ENCODE measurements at places on chromosomes 1 and 21.

GRCh38 chr1:180571832-180572636 lies 13.3 kb downstream of the OVAAL start:
- DNase-seq, result peak; percentile 43

GRCh38 chr1:30890502-30891226 lies 17.9 kb downstream of the SDC3 start:
- DNase-seq, result no peak

DNA sequence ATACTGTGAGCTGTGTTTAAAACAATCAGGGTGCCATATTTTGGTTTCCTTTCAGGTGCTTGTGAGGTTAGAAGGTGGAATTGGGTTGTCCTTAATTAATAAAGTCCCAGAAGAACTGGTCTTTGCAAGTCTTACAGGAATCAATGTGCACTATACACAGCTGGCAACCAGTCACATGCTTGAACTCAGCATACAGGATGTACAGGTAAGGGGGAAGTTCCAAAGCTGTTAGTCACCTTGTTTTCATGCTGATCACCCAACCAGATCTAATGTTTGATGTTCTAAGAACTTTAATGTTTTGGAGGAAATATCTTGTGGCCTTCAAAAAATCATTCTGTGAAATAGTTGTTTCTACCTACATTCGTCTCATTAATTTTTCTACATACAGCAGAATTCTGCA lies 156.3 kb downstream of the VPS13D start:
- no peak for DNase-seq

DNA sequence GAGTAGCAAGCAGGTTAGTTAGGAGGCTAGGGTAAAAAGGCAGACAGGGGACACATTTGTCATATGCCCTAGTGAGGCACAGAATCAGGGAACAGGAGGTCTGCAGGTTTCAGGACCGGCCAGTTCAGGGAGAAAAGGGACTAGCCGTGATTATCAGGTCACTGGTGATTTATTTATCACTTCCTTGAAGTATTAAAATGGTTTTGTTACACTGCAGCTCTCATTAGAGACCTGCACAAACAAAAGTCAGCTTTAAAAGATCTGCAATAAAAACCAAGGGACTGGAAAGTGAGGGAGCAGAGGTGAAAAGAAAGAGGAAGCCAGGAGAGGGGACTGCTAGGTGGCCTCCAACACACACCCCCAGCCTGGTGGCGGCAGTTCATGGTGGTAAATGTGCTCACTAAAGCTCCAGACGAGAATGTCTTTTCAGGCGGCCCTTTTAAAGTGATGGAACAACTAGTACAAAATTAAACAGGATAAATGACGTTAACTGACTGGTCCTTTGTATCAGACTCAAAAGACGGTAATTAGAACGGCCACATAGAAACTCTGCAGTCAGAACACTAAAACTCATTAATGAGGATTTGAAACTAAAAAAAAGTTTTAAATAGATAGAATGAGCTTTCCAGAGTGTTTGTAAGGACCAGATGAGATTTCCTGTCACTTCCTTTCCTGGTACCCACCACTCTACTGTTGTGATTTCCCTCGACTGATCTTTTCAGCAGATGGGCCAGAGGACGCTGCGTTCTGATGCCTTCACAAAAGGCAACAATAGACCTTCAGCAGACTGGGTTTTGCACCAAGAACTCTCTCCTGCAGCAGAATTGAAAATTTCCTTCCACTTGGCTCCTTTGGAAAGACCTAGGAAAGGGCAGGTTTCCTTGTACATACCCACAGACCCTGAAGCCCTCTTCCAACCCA lies 136.8 kb downstream of the NTPCR start:
- no peak for DNase-seq

DNA sequence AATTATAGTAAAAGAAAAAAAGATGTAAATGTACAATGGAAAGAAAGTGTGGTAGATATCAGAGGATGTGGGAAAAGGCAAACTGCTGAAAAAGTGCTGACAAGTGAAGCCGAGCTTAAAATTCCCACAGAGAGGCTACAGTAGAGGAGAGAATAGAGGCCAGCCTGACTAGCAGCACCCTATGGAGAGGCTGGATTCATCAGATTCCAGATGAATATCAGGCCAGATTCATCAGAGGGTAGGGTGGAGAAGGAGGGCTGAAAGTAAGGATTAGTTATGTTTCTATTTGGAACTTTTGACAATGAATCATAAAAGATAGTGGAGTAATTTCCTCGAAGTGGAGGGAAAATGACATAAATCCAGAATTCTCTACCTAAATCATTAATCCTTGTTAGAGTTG lies 60.4 kb upstream of the NEK7 start:
- DNase-seq, result no peak

All from stimulated activated naive CD8-positive, alpha-beta T cell treated with anti-CD3 and anti-CD28 coated beads, Interleukin-15, amount 100 ng/mL, for 72 hours (primary cell).